GM19239 (cell line): ENCODE measurements at places on chromosomes 4 and X.

DNA sequence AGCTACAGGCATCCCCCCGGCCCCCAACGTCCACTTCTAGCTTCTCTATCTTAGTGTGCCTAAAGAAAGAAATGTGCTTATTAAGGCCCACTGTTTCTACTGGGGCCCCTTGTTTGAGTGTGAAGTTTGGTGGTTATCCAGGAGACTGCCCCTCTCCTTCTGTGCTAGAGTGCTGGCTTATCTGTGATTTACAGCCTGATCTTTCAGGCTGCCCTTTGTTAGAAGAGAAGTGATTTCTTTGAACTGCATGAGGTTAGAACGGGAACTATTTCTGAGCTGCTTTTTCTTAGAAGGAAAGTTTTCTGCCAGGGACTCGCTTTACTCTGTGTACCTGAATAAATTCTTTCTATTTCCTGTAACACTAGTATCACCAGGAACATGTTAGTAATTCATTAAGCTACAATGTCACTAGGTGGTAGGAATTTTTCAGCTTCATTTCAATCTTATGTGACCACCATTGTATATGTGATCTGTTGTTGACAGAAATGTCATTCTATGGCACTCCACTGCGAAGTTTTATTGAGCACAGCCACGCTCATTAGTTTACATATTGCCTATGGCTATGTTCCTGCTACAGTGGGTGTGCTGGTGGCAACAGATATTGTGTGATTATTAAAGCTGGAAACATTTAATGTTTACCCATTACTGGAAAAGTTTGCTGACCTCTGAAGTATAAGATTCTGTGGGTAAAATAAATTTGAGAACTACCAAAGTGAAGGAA is 193.8 kb upstream of the CXorf51B start:
- no peak for DNase-seq

- no peak for DNase-seq
These were observed 116.2 kb upstream of the TLL1 start for GRCh38 chr4:165756836-165757235.

GRCh38 chr4:17578482-17578891 is 1.5 kb downstream of the LAP3 start:
- DNase-seq = no peak

DNA sequence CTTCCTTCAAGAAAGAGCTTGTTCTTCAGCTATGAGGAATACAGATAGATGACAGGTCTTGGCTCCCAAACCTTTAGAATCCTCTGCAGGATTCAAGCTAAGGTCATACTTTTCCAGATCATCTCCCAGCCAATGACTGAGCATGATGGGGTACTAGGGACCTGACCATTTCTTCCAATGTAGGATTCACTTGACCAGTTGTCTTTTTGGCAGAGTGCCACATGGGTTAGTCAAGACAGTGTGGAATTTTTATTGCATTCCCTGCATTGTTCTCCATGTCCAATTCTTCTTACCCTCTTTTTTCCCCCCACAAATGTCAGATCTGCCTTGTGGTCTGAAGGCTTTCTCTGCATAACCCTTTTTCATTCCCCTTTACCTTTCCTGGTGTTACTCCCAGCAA is 99.5 kb downstream of the CCSER1 start:
- no peak for DNase-seq

DNA sequence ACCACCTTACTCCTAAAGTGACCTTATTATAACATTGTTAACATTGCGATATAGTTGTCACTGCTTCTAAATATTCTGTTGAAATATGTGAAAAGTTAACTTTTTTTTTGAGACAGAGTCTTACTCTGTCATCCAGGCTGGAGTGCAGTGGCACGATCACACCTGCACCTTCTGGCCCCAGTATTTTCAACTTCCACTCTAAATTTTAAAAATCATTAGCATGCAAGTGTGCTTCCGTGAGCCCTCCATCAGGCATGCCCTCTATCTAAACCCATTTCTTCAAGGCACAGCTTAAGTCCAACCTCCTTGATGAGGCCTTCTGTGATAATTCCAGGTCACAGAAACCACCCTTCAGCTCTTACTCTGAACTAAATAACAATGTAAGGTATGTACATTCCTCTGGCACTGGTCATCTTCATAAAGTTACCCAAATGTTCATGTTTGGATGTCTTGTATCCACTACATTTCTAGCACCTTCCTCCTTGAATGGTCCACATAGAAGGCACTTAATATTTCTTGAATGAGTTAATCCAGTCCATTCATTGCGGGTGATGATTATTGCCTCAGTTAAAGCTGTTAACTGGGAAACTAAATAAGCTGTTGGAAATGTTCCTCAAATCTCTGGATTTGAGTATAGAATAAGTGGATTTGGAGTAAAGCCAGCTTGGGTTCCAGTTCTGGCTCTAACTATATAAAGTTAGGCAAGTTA is 38.6 kb upstream of the TMEM131L start:
- no peak for DNase-seq

GRCh38 chrX:7153231-7153630 is 5.3 kb upstream of the PUDP start:
- no peak for DNase-seq

DNA sequence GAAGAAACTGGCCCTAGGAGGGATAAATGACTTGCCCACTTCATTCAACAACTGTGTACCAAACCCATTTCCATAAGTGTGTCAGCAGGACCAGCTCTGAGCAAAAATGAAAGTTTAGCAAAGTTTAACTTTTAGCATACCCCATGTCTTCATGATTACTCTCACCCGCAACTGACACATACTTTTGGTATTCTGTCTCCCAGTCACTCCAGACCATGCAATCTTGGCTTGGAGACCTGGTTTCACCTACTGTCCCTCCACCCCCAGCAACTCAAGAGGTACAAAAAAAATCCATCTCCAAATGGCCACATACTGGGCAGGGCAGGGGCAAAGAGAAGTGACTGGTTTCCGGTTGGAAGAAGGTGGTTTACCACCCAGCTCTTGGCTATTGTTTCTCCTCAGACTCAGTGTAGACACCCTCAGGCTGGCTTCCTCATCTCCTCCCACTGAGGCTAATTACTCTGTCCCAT is 79.8 kb downstream of the RLIM start:
- DNase-seq = no peak

GRCh38 chr4:127698789-127699200 is 31.4 kb upstream of the SLC25A31 start:
- DNase-seq = no peak

- DNase-seq = no peak
These were observed 29.1 kb upstream of the GRSF1 start for GRCh38 chr4:70868778-70869177.

GRCh38 chr4:82594456-82594855 is 32.7 kb upstream of the TMEM150C start:
- DNase-seq = no peak

DNA sequence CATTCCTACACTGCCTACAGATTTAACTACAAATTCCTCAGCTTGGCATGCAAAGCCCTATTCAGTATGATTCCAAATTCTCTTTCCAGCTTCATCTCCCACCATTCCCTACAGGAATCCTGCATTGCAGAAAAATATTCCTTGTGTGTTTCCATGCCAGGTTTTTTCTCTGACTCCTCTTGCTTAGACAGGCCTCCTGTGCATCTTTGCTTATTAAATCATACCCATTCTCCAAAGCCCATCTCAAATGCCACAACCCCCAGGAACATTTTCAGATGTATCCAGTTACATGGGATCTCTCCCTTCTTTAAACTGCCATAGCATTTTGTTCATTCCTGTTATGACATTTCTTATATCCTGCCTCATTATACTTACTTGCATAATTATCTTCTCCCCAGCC is 106.4 kb upstream of the GRIA3 start:
- DNase-seq = no peak

DNA sequence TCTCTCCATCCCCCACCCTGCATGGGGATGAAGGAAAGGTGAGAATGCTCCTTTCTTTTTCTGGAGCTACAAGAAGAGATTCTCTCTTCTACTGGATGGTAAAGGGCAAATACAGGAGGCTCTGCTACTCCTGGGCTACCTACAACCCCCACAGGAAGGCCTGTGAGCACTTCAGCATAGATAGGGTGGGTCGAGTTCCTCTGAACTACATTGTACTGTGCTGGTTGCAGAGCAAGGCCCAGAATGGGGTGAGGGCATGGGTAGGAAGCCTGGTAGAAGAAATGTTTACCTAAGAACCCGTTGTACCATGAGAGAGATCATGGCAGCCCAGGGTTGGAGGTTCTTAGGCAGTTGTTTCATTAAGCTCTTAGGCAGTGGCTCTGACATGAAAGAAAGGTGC is 510.4 kb downstream of the MID1IP1 start:
- no peak for DNase-seq

DNA sequence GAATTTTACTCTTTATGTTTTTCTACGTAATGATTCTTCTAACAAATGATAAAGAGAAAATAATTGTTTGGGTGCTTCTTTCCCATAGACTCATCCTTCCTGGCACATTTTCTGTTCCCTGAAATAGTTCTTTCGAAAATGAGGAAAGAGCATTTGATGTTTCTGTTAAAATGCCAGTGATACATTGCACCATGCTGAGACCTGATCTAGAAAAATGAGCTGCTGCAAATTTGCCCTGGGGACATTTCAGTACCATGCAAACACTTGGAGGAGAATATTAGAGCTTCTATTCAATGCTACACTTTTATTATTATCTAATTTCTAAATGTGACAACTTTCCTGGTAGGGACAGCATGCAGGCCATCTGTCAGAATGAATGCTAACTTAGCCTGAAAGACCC is 83.3 kb downstream of the C4orf33 start:
- no peak for DNase-seq

DNA sequence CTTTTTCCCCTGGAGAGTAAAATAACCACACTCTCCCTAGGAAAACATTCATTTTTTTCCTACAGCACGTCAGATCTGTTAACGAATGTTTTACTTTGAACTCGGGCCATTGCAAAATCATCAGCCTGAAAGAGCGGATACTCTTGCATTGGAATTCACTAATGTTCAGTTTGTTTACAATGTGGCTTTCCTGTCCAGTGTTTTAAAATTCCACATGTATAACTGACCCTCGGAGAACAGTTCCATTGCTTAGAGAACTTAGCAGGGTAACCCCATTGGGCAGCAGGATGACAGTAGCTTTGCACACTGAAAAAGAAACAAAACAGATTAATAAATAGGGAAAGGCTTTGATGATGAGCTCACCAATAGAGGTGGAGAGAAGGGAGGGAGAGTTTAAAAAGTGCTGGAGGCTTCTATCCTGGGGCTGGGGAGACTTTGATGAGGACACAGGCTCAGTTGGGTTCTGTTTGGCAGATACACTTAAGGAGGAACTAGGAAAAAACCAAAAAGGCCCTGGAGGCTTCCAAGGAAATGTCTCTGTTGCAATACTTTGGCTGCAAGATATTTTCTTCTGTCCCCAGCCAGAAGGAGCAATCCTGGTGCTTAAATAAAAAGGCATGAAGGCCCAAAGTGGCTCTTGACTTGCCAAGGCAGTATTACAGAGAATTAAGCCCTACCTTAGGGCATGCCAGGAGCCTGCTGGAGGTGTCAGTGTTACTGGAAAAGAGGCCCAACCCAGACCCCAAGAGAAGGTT is 143.1 kb downstream of the ARSF start:
- no peak for DNase-seq

DNA sequence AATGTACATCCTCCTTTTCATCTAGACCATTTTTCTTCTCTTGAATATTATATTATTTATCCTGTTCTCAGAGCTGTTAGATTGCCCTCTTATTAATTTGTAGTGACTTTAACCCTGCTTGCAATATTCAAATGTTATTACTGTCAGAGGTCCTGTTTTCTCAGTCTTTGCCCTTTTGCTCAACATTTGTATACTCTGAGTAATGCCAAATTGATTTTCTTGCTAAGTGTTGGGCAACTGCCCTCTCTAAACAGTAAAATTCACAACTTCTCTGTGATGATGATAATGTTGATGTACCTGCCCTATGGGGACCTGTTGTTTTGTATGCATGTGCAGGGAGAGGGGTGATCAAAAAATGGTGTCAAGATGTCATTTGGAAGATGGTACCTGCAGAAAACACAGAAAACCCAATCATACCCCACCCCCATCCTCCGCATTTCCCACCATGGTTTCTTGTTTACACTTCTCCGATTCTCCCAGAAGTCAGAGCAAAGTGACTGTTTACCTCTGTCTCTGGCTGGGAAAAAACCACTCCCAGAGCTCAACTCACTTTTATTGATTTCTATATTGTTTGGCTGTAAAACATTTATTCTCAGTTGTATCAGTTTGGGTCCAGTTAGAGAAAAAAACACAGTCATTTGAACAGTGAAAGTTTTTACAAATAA is 694.0 kb downstream of the IL1RAPL1 start:
- DNase-seq = no peak

GRCh38 chr4:158810487-158811215 is 41.8 kb downstream of the FNIP2 start:
- no peak for DNase-seq
